ENCODE measurements at places on chromosomes 1 and 21. TPM values are rescaled to one million over a fixed set of nuclear protein-coding genes. Genes with fewer than 3 reads are reported as not detected.

Gene RUNX1
- 7.7 TPM for polyA plus RNA-seq

Gene DCST2
- 1.0 TPM for polyA plus RNA-seq

- H3K36me3 ChIP-seq = no peaks in the 10 kb centered on the region
- no peak overlapping the region for H3K27ac ChIP-seq
- no peaks in the 10 kb centered on the region for H3K4me1 ChIP-seq
- DNase-seq = no peak
Observed at GRCh38 chr1:53087332-53088285, 25.6 kb downstream of the PODN start.

- no peaks in the 10 kb centered on the region for H3K36me3 ChIP-seq
- H3K4me3 ChIP-seq = no peak overlapping the region
- no peaks in the 10 kb centered on the region for H3K27me3 ChIP-seq
Observed at GRCh38 chr1:185073725-185074124, 28.4 kb downstream of the RNF2 start.

DNA sequence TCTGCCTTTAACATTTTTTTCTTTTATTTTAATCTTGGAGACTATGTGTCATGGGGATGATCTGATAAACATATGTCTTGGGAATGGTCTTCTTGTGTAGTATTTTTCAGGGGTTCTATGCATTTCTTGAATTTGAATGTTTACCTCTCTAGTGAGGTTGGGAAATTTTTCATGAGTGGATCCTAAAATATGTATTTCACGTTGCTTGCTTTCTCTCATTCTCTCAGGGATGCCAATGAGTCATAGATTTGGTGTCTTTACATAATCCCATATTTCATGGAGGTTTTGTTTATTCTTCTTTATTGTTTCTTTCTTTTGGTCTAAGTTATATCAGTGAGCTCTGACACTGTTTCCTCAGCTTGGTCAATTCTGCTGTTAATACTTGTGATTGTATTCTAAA is 1237.2 kb downstream of the PLA2G4A start:
- no peaks in the 10 kb centered on the region for H3K27me3 ChIP-seq
- no peaks in the 10 kb centered on the region for H3K4me1 ChIP-seq
- no peak overlapping the region for H3K4me3 ChIP-seq
- H3K36me3 ChIP-seq = no peaks in the 10 kb centered on the region
- no peak for DNase-seq

DNA sequence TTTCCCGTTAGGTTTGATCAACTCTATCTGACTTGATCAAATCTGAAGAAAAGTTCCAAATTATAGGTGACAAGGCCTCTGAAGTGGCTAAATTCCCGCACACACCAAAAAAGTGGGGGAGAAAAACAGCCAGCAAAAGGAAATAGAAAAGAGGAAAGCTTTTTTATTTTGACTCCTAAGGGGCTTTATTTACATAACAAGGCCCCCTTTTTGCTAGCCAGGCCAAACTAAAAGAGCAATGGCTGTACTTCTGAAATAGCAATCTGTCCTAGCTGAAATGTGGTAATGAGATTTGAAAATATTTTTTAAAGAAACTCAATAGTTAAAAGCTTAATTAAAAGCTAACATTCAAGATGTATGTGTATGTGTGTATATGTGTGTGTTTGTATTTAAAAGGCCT is 311.5 kb upstream of the POGK start:
- no peak overlapping the region for H3K27ac ChIP-seq
- no peak overlapping the region for H3K4me3 ChIP-seq
- no peaks in the 10 kb centered on the region for H3K27me3 ChIP-seq
- no peak for DNase-seq
- H3K36me3 ChIP-seq = no peaks in the 10 kb centered on the region

DNA sequence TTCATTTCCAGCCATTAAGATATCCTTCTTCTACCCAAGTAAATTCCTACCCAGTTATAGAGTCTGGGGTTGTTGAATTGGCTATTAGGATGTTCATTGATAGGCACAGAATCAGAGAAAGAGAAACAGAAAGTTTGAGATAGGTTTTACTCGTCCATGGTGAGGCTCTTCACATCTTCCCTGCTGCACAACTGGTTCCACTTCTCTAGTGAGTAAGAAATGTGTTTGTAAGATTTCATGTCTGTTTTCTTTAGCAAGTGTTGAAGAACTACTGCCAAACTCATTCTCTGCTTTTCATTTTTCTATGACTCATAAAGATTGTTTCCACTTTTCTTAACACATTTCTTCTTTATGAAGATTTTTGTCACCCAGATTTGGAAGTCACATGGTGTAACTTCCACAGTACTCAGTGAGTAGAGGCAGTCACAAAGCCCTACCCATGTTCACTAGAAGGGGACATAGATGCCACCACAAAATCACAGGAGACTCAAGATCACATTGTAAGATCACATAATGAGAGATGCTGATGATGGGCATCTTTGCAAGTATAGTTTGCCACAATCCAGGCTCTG is 152.3 kb downstream of the SNX7 start:
- DNase-seq = no peak
- H3K36me3 ChIP-seq = no peaks in the 10 kb centered on the region
- H3K4me3 ChIP-seq = no peak overlapping the region
- H3K27ac ChIP-seq = no peak overlapping the region

Gene PROK1
- polyA plus RNA-seq = 0.07 TPM

DNA sequence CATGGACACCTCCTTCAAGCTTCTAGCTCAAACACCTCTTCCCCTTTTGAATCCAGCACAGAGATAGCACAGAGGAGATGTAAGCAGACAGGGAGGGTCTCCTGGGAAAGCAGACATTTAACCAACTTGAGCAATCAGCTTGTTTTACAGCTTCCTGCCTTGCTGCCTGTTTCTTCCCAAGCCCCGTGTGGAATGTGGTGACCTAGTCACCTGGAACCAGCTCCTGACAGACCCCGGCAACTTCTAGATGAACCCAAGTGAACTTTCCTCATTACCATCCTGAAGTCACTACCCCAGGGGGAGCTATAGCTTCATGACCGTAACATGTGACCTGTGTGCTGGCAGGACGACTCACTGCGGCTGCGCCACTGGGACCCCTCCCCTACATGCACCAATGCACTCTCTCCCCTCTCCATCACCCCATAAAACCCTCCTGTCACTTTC is 24.1 kb upstream of the TTF2 start:
- H3K27me3 ChIP-seq = no peaks in the 10 kb centered on the region
- no peak overlapping the region for H3K27ac ChIP-seq
- no peak overlapping the region for H3K4me3 ChIP-seq
- no peak for DNase-seq
- no peaks in the 10 kb centered on the region for H3K4me1 ChIP-seq
- no peaks in the 10 kb centered on the region for H3K36me3 ChIP-seq

- no peaks in the 10 kb centered on the region for H3K36me3 ChIP-seq
- H3K27me3 ChIP-seq = no peaks in the 10 kb centered on the region
- peaks cover 5% of the 10 kb centered on the region for H3K4me1 ChIP-seq
- H3K4me3 ChIP-seq = peak overlapping the region; percentile 8
Observed at GRCh38 chr1:43270421-43271095, 775 bp downstream of the TMEM125 start.

DNA sequence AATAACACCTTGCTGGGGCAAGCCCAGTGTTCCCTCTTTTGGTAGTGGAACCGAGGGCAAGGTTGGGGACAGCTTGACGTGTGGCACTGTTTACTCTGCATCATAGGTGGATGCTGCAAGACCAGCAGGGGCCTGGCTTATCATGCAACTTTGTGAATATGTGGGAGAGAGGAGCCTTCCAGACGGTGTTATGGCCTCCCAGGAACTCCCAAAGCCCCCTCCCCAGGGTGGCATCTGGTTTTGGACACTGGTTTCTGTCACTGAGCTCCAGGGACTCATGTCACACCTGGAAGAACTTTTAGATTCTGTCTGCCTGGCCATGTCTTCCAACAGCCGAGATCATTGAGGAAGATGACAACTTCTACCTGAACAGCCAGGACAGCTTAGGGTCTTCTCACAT is 1.4 kb upstream of the TLR5 start:
- H3K36me3 ChIP-seq = no peaks in the 10 kb centered on the region
- no peak overlapping the region for H3K4me3 ChIP-seq
- peak; percentile 56 for DNase-seq
- no peaks in the 10 kb centered on the region for H3K27me3 ChIP-seq
- H3K4me1 ChIP-seq = peaks cover 16% of the 10 kb centered on the region

Gene FCGR2B
- polyA plus RNA-seq = 44.0 TPM

Gene OR2W3
- polyA plus RNA-seq = 0.35 TPM

DNA sequence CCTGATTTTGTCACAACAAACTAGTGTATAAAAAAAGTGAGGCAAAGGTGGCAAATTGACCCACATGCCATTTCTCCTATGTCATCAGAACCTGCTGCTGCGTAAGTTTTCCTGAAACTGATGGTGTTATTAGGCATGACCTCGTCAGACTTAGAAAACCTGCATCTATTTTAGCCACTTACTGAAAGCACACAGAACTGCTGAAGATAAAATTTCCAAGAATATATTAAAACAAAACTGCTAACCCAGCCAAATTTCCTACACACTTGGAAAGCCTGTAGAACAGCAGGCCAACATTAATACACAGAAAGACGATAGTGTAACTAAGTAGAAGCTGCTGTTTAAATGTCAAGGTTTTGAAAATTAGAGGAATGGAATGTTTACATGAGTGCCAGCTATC is 674.5 kb upstream of the CXADR start:
- H3K4me1 ChIP-seq = no peaks in the 10 kb centered on the region
- no peak overlapping the region for H3K27ac ChIP-seq
- no peaks in the 10 kb centered on the region for H3K27me3 ChIP-seq
- no peak overlapping the region for H3K4me3 ChIP-seq

GRCh38 chr1:111592389-111593361 is 26.9 kb upstream of the RAP1A start:
- H3K4me3 ChIP-seq = no peak overlapping the region
- H3K27ac ChIP-seq = peak overlapping the region; percentile 79
- no peaks in the 10 kb centered on the region for H3K27me3 ChIP-seq
- peaks cover 33% of the 10 kb centered on the region for H3K4me1 ChIP-seq
- peak; percentile 93 for DNase-seq

Gene H6PD
- 13.9 TPM for polyA plus RNA-seq

DNA sequence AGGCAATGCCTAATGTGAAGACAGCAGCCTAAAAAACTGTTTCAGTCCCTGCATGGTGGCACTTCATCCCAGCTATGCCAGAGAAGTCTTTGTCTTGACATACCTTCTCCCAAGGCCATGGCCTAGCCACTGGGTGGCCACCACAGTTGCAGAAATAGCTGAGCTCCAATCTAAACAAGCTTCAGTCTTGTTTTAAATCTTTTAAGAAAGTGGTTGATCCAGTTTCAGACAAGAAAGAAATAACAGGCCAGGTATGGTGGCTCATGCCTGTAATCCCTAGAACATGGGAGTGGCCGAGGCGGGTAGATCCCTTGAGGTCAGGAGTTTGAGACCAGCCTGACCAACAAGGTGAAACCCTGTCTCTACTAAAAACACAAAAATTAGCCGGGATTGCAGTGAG is 600.0 kb upstream of the PLXNA2 start:
- no peak overlapping the region for H3K27ac ChIP-seq
- H3K4me1 ChIP-seq = no peaks in the 10 kb centered on the region
- no peak for DNase-seq
- H3K4me3 ChIP-seq = no peak overlapping the region
- H3K27me3 ChIP-seq = no peaks in the 10 kb centered on the region

- no peak overlapping the region for H3K4me3 ChIP-seq
- H3K4me1 ChIP-seq = peaks cover 5% of the 10 kb centered on the region
- H3K27me3 ChIP-seq = no peaks in the 10 kb centered on the region
Observed at GRCh38 chr1:184617433-184618029, 137.1 kb downstream of the EDEM3 start.

Gene SPTA1
- polyA plus RNA-seq = 0.07 TPM

DNA sequence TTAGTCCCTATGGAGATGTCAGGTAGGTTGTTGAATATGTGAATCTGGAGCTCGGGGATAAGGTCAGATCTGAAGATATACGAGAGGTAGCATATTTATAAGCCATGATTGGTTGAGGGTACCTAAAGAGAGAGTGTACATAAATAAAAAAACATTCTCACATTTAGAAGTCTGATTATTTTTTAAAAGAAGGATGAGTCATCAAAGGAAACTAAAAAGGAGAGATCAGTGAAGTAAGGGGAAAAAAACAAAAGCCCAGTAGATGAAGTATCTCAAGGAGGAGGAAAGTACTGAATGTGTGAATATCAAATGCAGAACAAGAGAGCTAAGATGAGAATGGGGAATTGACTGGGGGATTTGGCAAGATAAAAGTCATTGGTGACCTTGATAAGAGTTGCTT is 15.7 kb upstream of the ANGPTL1 start:
- no peaks in the 10 kb centered on the region for H3K4me1 ChIP-seq
- H3K4me3 ChIP-seq = no peak overlapping the region
- no peaks in the 10 kb centered on the region for H3K27me3 ChIP-seq
- no peak overlapping the region for H3K27ac ChIP-seq
- no peaks in the 10 kb centered on the region for H3K36me3 ChIP-seq

- DNase-seq = no peak
- H3K4me3 ChIP-seq = no peak overlapping the region
- H3K27ac ChIP-seq = no peak overlapping the region
- no peaks in the 10 kb centered on the region for H3K27me3 ChIP-seq
Observed at GRCh38 chr1:110356379-110356778, 17.2 kb downstream of the RBM15 start.

- no peak for DNase-seq
- no peaks in the 10 kb centered on the region for H3K27me3 ChIP-seq
- no peaks in the 10 kb centered on the region for H3K36me3 ChIP-seq
- no peaks in the 10 kb centered on the region for H3K4me1 ChIP-seq
- H3K4me3 ChIP-seq = no peak overlapping the region
- no peak overlapping the region for H3K27ac ChIP-seq
Observed at GRCh38 chr1:161427733-161428516, 60.2 kb upstream of the CFAP126 start.

Gene OR14K1
- not detected for polyA plus RNA-seq

Gene HSD3B2
- 0.06 TPM for polyA plus RNA-seq

DNA sequence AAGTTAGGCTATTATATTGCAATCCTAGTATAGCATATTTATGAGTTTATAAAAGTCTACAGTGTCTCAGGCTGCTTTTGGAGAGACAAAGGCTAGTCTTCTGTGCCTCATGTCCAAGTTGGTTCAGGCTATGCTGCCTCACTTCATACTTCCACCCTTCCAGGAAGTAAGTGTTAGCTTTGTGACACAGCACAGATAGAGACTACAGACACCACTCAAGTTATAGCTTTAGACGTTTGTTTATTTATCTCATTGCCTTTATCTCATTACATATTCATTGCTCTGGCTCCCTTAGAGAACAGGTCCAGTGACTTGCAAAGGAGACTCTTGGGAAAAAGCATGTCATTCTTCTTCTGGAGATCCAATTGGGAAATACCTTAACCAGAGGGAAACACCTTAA is 22.6 kb upstream of the GBP4 start:
- no peaks in the 10 kb centered on the region for H3K4me1 ChIP-seq
- no peak for DNase-seq
- no peaks in the 10 kb centered on the region for H3K36me3 ChIP-seq
- H3K27me3 ChIP-seq = no peaks in the 10 kb centered on the region
- H3K4me3 ChIP-seq = no peak overlapping the region
- no peak overlapping the region for H3K27ac ChIP-seq

GRCh38 chr1:3821447-3821846 is 25.1 kb upstream of the LRRC47 start:
- no peaks in the 10 kb centered on the region for H3K27me3 ChIP-seq
- no peak overlapping the region for H3K27ac ChIP-seq
- H3K4me3 ChIP-seq = no peak overlapping the region
- no peak for DNase-seq
- H3K4me1 ChIP-seq = no peaks in the 10 kb centered on the region

GRCh38 chr1:219062161-219062560 is 111.5 kb upstream of the LYPLAL1 start:
- H3K27ac ChIP-seq = no peak overlapping the region
- H3K4me3 ChIP-seq = no peak overlapping the region
- DNase-seq = no peak
- H3K4me1 ChIP-seq = no peaks in the 10 kb centered on the region
- no peaks in the 10 kb centered on the region for H3K27me3 ChIP-seq

All from spleen (tissue), 13 donors.